Stimulated activated CD4-positive, alpha-beta T cell treated with anti-CD3 and anti-CD28 coated beads, Interleukin-4, amount 100 ng/mL, for 4 hours (primary cell): ENCODE measurements at places on chromosomes 6 and 20.
A peak's percentile ranks its signal among the peaks of the same experiment; 100 is the strongest.

DNA sequence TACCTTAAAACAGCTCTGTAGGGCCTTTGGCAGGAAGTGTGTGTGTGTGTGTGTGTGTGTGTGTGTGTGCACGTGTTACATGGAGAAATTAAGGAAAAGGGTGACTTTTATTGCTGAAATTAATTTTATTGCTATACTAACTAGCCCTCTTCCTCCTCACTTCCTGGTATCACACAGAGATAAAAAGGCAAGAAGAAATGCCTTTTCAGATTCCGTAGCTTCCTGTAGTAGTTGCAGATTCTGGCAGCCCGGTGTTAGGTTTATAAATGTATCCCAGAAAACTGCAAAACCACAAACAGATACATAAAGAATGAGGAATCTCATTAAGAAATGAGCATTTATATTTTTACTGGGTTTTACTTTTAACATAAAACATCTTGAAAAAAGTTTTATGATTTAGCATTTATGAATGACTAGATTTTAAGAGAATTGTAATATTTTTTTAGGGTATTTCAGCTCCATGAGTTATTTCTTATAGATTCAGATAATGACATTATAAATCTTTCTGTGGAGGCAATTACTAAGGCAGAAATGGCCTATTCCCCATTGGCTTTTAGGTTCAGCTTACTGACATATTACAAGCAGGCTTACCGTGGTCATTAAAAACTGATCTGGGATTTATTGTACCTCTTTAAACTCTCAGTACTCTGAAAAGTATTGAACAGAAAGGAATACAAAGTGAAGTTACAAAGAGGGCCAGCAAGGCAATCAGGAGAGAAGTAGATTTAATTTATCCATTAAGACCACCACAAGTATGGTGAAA lies 249.1 kb upstream of the TSHZ2 start:
- no peak for DNase-seq

- DNase-seq = peak; percentile 95
Observed at GRCh38 chr6:15245361-15246216, at the start of gene JARID2. Gene JARID2 (plus strand): TSS chr6:15246069. CDS start chr6:15246540, 471 bp downstream.

DNA sequence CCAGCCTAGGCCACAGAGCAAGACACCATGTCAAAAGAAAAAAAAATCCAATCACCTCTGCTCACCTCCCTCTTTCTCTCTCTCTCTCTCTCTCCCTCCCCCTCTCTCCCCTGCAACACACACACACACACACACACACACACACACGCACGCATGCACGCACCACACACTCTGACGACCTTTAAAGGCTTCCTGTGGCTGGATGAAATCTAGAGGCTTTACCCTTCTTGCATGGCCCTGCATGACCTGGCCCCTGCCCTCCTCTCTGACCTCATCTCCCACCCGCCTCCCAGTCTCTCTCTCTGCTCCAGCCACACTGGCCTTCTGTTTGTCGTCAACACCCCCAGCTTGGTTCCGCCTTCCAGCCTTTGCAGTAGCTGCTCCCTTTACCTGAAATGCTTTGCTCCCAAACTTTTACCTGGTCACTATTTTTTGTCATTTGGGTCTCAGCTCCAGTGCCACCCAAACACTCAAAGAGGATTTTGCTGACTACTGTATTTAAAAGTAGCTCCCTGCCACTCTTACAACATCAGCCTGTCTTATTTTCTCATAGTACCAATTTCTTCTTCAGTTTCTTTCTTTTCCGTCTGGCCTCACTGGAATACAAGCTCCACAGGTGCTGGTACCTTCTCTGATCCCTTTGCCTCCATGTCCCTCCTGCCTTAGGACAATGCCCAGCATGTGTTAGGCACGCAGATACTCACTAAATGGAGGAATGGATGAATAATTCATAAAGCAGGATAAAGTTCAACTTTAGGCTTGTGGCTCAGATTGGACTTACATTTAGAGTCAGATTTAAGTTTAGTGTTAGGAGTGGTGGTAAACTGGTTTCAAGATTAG lies 4.3 kb upstream of the LTA start:
- DNase-seq = no peak

DNA sequence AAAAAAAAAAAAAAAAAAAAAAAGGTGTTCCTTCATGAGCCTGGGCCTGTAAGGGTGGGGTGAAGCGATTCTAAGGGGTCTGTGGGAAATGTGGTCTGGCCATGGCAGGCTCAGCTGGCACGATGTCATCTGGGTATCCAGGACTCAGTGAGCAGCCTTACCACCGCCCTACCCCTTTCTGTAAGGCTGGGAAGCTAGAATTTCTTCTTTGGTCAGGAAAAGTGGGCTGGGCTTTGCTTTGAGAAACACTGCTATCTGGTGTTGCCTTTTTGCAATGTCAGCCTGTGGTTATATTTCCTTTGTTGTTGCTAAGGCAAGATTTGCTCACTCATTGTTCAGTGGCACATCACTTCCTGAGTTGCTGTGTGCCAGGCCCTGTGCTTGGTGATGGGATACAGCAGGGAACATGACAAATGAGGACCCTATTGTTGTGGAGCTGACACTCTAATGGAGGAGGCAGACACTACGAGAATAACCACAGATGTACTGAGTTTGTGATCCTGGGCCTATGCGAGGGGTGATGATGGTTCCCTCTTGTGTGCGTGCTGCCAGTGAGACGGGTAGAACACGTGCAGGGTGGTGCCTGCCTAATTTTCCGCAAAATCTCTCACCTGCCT lies 45.9 kb upstream of the ZNFX1 start:
- DNase-seq = peak; percentile 15

GRCh38 chr6:15887491-15888461 lies 224.9 kb upstream of the DTNBP1 start:
- DNase-seq = no peak

GRCh38 chr20:52484438-52484837 lies 292.9 kb upstream of the ZFP64 start:
- no peak for DNase-seq

- DNase-seq = no peak
Observed at GRCh38 chr6:149445095-149445466, 39.7 kb downstream of the ZC3H12D start.

- no peak for DNase-seq
Observed at GRCh38 chr20:24321973-24322372, 147.5 kb upstream of the SYNDIG1 start.

DNA sequence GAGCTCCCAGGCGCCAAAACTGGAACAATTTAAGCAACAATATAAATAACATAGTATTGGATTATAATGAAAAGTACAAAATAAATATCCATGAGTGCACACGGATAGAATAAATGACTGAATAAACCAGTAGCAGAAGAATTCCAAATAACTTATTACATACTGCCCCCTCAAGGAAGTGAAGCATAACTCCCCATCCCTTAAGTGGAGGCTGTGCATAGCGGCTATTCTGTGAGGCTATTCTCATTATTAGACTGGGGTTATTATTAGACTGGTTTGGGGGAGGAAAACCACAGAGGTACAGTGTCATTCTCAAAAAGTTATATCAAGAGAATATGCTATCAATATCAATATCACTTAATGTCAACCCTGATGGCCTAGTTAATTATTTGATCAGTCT lies 94.4 kb upstream of the SIRPA start:
- no peak for DNase-seq

DNA sequence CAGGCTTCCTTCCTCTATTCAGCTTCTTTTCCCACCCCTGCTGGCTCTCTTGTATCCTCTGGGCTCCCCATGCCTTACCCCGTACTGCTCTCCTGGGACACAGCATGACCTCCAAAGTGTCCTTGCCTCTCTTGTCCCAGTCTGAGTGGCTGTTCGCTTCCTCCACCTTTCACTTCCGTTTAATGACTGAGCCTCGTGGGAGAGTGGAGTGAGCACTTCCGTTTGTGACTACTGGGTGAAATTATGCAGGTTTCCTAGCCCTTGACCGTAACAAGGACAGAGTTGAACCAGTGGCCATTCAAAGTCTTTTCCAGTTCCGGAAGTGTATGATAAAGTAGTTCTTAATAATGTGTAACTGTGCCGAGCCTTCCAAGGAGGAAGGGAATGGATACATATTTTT lies 109.2 kb downstream of the ARID1B start:
- DNase-seq = no peak

DNA sequence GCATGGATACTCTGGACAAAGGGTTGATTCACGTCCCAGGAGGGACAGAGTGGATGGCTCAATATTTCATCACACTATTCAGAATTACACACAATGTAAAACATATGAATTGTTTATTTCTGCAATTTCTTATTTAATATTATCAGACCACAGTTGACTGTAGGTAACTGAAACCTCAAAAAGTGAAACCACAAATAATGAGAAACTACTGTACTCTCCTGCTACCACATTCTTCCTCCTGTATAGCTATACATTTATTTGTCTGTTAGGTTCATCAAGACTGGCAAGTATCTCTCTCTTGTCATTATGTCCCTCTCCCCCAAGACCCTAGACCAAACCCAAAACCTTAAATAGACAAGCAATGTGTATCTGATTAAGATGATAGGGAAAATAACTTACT lies 60.0 kb downstream of the SYCP2 start:
- no peak for DNase-seq

GRCh38 chr6:41073968-41074691 lies 1.4 kb downstream of the NFYA start:
- no peak for DNase-seq
